ENCODE measurements at places on chromosomes 7 and 10.

GRCh38 chr7:6250364-6250833 is 22.0 kb downstream of the CYTH3 start:
- no peak for DNase-seq

- DNase-seq = peak; percentile 25
Observed at GRCh38 chr7:77482015-77482414, 55.1 kb upstream of the PTPN12 start.

- DNase-seq = no peak
Observed at GRCh38 chr10:127921753-127922145, 14.8 kb downstream of the PTPRE start.

GRCh38 chr10:46169736-46170135 is 117.1 kb upstream of the ANTXRL start:
- DNase-seq = no peak

DNA sequence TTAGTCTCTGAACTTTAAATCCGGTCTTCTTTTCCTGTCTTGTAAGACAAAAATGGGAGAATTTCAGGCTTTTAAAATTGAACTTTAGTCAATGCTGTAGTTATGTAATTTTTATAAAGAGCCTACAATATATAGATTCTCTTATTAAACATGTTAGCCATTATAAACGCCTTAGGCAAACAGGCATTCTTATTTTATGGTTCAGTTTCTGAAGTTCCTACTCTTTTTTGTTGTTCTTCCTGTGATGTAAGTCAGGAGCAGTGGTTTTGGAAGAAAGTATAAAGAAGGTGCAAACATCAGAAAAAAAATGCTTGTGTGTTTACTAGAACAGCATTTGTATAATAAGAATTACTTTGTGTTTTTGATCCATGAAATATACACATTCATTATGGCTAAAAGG is 41.6 kb downstream of the BICC1 start:
- no peak for DNase-seq

DNA sequence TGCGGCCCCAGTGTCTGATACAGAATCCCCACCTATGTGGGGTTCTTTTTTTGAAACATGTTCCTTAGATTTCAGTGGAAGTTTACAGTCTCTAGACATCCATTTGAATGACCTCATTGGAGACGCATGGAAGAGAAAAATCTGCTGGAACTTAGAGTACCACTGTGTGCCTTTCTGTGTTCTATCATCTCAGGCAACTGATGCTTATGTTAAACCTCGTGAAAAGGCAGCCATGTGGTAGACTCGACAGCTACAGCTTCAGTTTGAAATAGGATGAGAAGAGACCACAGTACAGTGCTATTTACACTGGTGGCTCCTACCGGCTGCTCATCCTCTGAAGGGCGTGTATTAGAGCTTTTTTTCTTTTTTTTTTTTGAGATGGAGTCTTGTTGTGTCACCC is 74.4 kb downstream of the FAM171A1 start:
- no peak for DNase-seq

- peak; percentile 54 for DNase-seq
Observed at GRCh38 chr7:1951159-1951536, 281.1 kb downstream of the ELFN1 start.

DNA sequence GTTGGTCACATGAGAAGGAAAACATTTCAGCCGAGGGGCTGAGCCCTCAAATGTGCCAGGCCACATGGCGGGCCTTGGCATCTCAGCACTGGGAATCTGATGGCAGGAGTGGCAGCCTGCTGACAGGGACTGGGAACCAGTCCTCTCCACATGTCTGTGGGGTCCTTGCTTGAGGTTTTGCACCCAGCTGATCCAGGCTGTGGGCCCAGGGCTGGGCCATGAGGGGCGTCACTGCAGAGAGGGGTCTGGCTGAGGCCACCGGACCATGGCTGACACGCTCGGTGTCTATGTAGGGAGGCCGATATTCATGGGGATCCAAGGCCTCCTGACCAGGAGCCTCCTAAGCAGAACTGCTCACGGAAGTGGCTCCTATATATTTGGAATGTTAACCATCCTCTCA is 31.0 kb upstream of the PWWP2B start:
- DNase-seq = no peak

- no peak for DNase-seq
Observed at GRCh38 chr7:39313974-39314373, 252.2 kb upstream of the YAE1 start.

DNA sequence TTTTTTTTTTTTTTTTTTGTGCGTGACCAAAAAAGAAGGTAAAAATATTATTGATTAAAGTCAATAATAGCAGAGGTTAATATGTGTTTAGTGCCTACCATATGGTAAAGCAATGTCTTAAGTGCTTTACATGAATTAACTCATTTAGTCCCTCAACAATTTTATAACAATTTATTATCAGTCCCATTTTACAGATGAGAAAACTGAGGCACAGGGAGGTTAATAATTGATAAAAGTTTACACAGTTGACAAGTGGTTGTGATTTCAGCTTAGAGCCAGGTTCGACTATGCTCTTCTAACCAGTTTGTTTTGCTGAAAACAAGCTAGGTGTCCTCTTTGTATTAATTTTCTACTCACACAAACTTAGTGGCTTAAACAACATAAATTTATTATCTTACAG is 67.0 kb downstream of the EXOC4 start:
- no peak for DNase-seq

- DNase-seq = no peak
Observed at GRCh38 chr10:78072504-78072903, 38.8 kb downstream of the RPS24 start.

DNA sequence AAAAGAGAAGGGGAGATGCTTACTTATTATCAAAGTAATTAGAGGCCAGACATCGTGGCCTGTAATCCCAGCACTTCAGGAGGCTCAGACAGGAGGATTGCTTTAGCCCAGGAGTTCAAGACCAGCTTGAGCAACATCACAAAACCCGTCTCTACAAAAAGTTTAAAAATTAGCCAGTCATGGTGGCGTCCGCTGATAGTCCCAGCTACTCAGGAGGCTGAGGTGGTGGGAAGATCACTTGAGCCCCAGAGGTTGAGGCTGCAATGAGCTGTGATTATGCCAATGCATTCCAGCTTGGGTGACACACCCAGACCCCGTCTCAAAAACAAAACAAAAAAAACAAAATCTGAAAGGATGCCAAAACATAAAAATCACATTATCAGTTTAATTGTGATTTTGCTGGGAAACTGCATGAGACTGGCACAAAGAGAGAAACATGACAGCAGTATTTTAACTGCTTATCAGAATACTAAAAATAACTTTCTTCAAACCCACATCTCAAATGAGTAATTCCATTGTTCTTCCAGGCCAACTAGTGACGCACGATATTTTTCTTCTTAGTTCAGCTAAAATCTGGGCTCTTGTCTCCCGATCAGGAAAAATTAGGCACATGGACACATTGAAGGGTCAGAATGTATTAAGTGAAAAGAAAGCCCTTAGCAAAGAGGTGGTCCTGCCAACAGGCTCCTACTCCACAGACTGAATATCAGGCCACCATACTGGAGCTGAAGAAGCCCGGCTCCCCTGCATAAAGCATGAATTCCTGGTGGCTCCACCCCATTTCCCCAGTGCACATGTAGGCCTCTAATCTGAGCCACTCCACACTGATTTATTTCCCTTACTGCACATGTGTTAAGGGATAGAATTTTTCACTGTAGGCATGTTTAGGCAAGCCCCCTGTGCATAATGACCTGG is 9.6 kb upstream of the CCM2 start:
- DNase-seq = no peak

DNA sequence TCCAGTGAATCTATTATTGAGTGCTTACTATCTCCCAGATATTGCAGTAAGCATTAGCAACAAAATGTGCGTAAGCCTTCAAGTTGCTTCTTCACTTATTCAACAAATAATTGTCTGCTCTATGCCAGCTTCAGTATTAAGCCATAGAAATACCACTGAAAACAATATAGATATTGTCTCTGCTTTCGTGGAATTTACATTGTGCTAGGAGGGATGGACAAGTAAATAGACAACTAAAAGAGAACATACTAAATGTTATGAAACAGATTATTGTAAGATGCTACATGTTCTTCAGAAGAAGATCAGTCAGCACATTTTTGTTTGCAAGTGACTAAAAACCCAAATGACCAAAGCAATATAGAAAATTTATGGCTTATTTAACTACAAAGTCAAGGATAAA is 27.3 kb downstream of the CFAP69 start:
- DNase-seq = no peak

GRCh38 chr10:122121059-122121458 is 132.1 kb downstream of the TACC2 start:
- no peak for DNase-seq

DNA sequence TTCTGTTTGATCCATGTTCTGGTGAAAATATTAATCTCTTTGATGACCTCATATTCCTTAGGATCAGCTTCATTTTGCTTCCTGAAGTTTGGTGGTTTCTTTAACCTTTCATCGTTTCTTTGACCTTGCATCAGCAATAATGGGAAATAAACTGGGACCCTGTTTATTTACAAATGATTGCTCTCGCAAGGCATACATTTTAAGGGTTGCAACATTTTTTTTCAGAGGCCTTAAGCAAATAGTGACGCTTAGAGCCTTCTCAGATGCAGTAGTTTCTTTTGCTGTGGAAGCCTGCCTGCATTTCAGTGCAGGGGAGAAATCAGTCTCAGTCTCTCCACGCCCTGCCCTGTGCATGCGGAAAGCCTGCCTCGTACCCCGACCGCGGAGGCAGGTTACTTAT is 139.1 kb upstream of the NPS start:
- no peak for DNase-seq

- DNase-seq = no peak
Observed at GRCh38 chr7:138502023-138502767, 42.1 kb downstream of the TRIM24 start.

GRCh38 chr7:79610313-79610712 is 156.8 kb upstream of the MAGI2 start:
- DNase-seq = no peak

GRCh38 chr10:1627945-1628344 is 109.4 kb downstream of the ADARB2 start:
- no peak for DNase-seq

DNA sequence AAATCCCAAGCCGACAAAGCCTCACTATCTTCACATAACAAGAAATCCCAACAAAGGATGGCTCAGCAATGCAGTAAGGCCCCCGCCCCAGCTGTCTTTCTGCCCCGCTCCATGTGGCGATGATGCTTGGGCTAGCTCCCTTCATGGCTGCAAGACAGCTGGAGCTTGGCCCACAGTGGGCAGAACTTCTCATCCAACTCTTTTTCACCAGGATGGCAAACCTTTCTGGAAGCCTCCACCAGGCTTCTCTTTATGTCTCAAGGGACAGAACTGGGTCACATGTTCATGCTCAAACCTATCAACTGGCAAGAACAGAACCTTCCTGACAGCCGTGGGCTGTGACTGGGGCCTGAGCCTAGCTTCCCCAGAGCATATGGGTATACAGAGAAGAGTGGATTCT is 260.5 kb upstream of the MKLN1 start:
- no peak for DNase-seq

GRCh38 chr7:42407833-42408232 is 170.8 kb upstream of the GLI3 start:
- no peak for DNase-seq

DNA sequence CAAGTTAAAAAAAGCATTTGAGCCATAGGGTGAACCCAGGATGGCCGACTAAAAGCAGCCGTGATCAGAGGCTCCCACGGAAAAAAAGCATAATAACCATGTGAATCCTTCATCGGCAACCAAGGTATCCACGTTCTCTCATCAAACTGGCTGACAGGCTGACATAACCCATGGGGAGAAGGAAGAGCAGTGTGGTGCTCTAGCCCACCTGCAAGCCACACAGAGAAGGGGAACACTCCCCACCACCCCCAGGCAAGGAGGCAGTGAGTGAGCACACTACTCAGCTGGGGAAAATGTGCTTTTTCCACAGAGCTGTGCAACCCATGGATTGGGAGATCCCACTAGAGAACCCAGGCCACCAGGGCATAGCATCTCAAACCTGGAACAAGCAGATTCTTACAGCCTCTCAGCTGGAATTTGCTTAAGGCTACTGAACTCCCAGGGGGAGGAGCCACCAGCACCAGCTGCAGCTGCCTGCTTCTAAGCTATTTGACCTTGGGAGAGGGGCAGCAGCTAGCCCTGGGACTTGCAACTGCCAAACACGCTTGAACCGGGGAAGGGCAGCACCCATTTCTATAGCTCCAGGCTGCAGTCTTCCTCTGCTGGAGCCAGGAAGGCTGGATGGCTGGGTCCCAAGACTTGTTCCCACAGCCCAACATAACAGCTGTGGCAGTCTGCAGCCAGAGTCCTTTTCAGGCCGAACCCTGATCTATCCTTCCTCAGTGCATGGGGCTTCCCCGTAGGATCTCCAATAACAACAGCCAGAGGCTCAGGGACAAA is 178.2 kb upstream of the NRG3 start:
- DNase-seq = no peak

GRCh38 chr10:1155791-1156615 is 99.8 kb downstream of the WDR37 start:
- no peak for DNase-seq

DNA sequence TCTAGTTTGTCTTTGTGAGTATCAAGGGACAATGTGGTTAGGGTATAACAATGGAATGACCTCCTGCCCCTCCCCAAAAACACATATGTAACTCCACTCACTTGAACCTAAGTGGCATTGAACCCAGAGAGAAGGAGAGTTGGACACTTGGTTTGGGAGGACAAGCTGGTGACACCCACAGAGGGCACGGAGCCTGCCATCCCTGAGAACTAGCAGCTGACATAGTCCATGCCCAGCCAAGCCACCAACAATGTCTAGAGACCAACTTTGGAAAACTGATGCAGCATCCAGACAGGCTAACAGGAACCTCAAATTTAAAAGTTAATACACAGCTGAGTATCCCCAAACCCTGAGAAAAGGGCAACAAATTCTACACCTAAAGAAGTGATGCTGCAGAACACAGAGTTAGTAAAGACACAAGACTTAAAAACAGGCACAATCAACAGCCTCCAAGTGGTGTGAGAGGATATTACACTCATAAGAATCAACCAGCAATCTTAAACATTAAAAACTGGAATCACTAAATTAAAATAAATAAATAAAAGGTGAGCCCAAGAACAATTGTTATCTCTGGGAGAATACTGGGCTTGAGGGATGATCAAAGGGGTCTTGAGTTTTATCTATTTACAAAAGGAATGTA is 27.2 kb downstream of the NUDCD3 start:
- no peak for DNase-seq

DNA sequence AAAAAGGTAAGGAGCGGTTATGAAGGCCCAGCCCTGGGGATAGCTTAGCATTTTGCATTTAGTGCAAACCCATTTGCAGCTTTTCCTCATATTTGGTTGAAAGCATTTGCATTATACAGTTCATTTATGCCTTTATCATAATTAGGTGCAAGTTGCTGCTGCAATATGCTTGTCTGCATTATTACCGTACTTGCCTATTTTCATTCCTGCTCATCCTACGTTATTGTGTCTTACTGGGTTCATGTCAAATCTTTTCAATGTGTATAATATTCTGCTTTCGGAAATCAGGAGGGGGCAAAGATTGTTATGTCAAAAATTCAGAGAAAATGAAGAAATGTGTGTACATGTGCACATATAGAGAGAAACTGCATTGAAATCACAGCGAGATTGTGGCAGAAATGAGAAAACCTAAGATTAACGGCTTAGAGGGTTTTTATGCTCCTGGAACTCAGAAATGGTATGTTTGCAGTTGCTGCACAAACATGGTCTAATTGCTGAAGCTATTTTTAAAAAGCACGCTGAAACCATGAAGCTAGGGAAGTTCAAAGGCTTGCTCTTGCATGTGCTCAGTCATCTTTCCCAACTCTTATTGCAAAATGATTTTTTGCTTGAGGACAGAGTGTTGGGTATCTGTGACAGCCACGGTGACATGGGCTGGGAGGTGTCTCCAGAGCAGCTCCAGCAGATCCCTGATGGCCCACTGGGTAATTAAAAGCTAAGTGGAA is 613.2 kb downstream of the SDK1 start:
- no peak for DNase-seq

All from CD4-positive, alpha-beta T cell treated with Interferon gamma for 1 hour (primary cell).